GM23338 (cell line): ENCODE measurements at places on chromosomes 13 and 19.
A peak's percentile ranks its signal among the peaks of the same experiment; 100 is the strongest.

DNA sequence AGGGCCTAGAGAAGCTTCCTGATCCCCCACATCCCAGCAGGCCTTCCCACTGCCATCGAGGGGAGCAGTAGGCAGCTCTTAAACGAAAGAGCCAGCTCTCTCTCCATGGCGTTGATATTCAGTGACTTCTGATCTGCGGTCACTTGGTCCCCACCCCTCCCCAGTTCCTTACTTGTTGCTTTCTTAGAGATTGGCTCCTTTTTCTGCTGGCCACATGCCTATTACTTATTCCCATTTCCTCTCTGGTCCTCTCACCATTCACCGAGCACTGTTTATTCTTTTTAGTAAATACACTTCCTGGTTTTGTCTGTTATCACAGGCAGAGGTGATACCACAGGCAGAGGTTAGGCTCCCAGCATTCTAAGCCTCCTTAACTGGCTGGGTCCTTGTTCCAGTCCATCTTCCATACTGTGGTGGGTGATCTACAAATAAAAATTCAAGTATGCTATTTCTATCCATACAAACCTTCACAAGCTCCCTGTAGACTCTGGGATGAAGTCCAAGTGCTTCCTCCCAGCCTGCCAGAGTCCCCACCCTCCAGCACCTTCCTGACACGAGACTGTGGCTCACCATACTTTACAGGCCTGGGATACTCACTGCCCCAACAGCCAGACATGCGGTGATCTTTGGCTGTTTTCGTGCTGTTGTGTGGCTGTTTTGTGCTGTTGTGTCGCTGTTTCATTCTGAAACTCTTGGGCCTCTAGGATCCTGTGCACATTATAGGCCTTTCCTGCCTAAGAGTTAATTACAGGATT lies 315.9 kb downstream of the ATP8A2 start:
- no peak for DNase-seq

GRCh38 chr19:56269348-56269747 lies 3.2 kb upstream of the EDDM13 start:
- DNase-seq = no peak

DNA sequence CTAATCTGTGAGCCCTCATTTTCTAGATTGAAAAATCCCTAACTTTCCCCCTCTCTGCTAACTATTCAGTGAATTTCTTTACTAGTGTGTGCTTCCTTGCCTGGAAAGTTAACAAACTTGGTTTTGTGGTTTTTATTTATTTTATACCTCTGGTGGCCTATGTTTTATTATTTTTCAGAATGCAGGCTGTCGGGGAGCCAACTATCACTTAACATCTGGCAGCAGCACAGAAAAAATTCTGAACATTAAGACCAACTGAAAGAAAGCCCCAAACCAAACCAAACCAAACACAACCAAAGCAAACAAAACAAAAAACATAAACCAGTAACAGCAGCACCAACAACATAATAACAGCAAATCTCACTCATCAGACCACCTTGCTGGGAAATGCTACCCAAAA lies 109.0 kb upstream of the KL start:
- no peak for DNase-seq

GRCh38 chr19:6501740-6502648 lies at the start of gene TUBB4A:
Gene TUBB4A (minus strand): TSS chr19:6502309. CDS start chr19:6502212, 97 bp downstream.
- DNase-seq = peak; percentile 62

- no peak for DNase-seq
These were observed 224.0 kb upstream of the UBL3 start for GRCh38 chr13:30074431-30074830.
